DMS53 (cell line): ENCODE measurements at places on chromosomes 7 and 10.
A peak's percentile ranks its signal among the peaks of the same experiment; 100 is the strongest.

GRCh38 chr10:131275691-131276090, 35.8 kb downstream of the TCERG1L start:
- DNase-seq, result no peak

GRCh38 chr7:148108381-148108780, 482.2 kb upstream of the C7orf33 start:
- DNase-seq, result peak; percentile 33

GRCh38 chr10:113891476-113891875, 37.0 kb downstream of the NHLRC2 start:
- no peak for DNase-seq

DNA sequence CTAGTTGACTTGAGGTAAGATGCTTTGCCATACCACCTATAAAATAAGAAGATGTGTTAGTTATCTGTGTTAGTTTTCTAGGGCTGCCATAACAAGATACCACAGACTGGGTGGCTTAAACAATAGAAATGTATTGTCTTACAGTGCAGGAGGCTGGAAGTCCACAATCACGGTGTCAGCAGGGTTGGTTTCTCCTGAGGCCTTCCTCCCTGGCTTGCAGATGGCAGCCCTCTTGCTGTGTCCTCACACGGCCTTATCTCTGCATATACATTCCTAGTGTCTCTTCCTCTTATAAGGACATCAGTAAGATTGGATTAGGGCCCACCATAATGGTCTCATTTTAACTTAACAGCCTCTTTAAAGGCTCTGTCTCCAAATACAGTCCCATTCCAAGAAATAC, 192.1 kb downstream of the GATA3 start:
- DNase-seq, result no peak

DNA sequence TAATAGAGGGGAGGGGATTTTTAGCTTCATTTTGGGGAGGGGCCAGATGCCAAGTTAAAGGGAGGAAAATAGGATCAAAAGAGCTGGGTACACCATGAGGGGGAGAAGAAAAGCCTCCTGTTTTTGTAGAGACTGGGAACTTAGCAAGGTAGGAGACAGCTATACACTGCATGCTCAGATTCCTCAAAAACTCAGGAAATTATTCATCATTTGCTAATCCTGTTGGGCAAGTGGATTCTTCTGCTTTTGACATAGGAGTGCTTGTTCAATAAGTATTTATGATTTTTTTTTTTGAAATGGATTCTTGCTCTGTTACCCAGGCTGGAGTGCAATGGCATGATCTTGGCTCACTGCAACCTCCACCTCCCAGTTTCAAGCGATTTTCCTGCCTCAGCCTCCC, 73.4 kb downstream of the LYZL2 start:
- DNase-seq, result no peak

- DNase-seq, result no peak
Measured at GRCh38 chr10:63611078-63611477, 89.9 kb downstream of the REEP3 start.

- DNase-seq, result no peak
Measured at GRCh38 chr7:66359656-66360211, 154.6 kb downstream of the TPST1 start.

DNA sequence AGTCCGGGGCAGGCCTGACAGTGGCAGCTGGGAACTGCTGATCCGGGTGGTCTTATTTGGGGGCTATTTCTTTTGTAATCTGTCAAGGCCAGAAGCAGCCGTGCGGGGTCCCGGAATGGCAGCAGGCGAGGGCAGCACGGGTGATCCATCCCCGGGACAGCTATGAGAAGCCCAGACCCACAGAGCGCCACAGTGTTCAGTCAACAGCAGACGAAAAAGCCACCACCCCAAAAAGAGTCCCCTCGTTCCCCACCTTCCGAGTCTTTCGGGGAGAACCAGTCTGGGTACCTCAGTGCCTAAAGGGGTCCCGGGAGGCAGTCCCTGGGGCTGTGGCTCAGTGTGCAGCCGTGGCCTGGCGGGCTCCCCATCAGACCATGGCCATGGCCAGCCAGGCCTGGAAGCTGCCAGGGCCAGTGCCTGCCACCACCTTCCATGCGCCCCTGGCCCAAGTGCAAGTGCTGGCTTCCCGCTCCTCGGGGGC, 125.1 kb upstream of the KCTD7 start:
- DNase-seq, result peak; percentile 35

DNA sequence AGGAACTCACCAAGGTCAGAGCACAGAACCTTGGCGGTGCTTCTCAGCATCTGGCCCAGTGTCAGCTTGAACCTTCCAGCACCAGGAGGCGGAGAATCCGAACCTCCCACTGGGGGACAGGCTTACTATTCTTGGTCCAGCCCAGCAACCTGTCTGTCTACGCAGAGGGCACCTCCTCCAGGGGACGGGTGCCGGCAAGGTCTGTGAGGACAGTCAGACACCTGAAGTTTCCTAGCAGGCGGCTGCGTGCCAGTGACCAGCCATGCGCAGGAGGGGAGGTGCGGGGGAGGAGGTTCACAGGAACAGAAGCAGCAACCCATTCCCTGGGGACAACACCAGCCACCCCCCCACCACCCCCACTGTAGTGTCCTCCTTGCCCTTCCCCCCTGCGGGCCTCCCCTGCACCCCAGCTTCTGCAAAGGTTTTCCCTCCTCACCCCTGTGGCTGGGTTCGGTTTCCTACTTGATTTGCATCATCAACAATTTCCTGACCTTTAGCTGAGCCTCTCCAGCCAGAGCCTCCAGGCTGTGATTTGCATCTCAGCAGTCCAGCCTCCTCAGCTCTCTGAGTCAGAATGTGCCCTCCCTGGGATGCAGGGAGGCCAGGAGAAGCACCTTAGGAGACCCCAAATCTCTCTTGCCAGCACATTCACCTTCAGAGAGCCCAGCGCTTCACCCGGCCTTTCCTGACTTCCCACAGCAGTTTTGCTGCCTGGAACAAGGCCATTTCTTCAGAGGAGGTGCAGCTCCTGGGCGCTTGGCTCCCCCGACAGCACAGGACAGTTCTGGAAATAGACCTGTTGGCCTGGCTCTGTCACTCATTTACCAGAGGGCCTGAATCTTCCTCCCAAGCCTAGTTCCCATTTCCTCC, 107.5 kb upstream of the NPS start:
- DNase-seq, result no peak

DNA sequence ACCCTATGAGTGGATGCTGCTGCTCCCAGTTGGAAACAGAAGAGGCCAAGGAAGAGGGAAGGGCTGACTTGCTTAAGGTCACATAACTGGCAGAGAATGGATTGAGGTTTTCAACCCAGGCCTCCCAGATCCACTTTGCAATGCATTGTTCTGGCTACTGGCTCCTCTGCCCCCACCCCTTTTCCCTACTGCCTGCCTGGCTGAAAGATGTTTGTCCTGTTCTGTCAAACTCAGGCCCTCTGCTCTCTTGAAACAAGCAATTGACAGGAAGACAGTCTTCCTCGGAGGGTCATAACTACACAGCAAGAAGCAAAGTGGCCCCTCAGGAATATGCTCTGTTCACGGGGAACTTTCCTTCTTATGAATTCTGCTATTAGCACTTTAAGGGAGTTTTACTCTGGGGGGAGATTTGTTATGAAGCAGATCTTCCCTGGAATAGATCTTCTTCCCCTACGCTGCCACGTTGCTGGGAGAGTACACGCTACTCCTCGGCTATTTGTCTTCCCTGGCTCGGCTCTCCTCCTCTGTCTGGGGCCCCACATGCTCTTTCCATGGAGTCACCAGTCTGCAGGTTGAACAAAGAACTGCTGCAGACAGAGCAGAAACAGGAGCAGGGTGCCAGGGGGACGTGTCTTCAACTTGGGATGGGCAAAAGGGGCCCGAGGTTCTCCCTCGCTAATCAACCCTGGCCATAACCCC, 436.1 kb downstream of the TYW1 start:
- no peak for DNase-seq

GRCh38 chr7:44801890-44802289, 5.4 kb downstream of the PPIA start:
- no peak for DNase-seq

- peak; percentile 65 for DNase-seq
Measured at GRCh38 chr10:79502561-79503309, 9.6 kb upstream of the EIF5AL1 start.

DNA sequence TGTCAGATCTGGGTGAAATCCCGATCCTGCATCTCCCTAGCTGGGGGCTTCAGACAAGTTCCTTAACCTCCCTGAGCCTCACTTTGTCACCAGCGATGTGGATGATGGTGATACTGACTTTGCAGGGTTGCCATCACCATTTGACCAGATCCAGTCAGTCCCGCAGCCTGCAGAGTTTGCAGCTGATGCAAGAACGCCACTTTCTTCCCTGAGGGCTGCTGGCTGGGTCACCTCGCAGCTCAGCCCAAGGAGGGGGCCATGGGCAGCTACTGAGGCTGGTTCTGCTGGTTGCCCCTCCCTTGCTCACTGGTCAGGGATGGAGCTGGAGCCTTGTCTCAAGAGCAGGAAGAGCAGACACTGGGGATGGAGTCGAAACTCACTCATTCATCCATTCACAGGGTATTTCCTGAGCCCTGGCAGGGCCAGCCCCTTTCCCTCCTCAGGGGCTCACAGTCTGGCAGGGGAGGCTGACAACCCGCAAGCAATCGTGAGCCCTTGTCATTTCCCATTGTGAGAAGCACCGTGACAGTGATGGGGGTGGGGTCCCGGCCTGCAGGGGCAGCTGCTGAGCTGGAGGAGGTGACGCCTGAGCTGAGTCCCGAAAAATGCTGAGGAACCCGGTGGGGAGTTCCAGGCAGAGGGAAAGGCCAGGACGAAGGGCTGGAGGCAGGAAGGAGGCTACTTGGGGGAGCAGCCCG, 111.1 kb upstream of the TCF7L2 start:
- no peak for DNase-seq

DNA sequence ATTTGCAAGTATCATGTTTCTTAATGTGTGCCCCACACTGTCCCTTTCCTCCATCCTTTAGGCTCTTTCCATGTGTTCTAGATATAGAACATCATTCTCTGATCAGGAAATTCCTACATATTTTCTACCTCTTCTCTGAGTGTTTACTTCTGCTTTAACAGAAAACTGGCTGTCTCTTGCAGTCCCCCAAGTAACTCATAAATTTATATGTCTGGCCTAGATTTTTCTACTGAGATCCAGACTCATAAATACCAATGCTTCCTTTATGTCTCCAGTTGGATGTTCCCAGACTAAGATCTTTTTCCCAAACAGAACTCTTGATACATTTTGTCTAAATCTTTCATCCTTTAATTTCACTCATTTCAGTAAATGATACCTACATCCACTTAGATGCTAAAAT, 181.8 kb downstream of the CDK14 start:
- DNase-seq, result no peak

- DNase-seq, result peak; percentile 79
Measured at GRCh38 chr7:147279964-147280374, 1163.4 kb downstream of the CNTNAP2 start.

- no peak for DNase-seq
Measured at GRCh38 chr7:111012799-111013675, 77.9 kb upstream of the LRRN3 start.

DNA sequence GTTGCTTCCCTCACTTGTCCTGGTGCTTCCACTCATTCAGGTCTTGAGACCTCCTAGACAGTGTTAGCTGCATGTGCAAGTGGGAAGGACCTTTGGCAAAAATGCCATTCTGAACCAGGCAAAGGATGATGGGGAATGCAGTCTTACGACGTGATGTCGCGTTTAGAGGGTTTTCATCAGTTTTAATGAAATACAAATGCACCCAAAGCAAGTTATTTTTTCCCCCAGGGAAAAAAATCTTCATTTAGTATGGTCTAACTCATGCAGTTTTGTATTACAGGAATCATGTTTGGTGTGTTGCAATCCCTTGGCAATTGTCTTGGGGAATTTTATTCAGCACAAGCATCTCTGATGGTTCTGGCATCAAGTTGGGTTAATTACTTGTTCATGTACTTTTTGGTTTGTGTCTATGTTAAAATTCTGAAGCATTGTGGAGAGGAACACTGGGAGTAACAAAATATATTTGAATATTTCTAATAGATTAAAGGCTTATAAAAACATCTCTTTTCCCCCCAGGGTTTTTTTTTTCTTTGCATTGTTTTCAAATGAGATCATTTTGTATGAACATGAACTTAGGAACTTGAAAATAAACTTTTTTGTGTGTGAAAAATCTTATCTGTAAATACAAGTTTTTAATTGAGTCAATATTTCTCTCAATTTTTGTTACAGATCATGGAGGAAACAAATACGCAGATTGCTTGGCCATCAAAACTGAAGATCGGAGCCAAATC, 188.9 kb downstream of the BICC1 start:
- no peak for DNase-seq
